Thymus (tissue), 14 donors: ENCODE measurements at places on chromosomes 2 and 18. TPM values are rescaled to one million over a fixed set of nuclear protein-coding genes. Genes with fewer than 3 reads are reported as not detected.

GRCh38 chr18:42437646-42438045 is 482.6 kb downstream of the PIK3C3 start:
- no peak for DNase-seq

DNA sequence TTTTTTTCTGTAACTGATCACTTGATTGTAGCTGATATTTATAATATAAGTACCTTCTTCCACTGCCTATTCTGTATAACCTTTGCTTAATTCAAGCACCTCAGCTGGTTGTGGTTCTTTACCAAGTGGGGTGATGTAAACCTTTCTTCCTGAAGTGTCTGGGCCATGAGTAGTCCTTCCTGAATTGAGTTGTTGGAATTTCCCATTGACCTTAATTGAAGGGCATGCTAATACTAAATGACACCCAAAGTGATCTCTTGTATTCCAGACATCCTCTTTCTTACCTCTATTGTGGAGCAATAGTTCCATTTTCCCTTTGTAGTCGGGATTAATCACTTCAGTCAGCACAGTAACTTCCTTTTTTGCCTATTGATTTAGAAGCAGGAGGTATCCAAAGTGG is 1496.8 kb upstream of the CELF4 start:
- no peak for DNase-seq

DNA sequence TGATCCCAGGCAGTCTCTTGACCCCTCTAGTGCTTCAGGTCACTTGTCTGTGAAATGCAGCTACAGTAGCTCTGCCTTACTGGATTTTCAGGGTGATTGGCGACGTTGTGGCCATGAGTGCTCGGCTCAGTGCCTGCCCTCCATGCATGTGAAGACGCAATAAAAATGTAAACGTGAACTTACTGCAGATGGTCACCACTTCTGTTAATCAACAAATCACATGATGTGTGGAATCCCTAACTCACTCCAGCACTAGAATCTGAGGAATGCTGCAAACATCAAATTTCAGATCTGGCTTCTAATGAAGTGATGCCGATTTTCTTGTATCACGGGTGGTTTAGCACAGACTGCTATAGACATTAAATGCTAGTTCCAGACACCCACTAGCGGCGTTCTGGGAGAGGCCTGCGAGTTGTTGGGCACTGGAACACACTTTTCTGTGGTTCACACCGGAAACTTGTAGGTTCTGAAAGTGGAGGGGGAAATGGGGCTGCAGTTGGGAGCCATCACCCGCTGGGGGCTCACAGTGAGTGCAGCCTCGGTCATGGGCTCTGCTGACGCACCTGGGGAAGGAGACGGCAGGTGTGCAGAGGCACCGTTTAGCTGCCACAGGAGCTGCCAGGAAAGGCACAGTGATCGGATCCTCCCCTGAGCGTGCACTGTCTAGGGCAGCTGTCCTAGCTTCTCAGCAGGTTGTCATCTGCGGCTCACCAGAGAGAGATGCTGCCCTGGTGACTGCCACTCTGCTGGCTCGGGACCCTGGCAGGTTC is 6.5 kb downstream of the CNDP1 start:
- DNase-seq: no peak

GRCh38 chr2:53827398-53828175 is 32.2 kb downstream of the GPR75 start:
- no peak for DNase-seq

GRCh38 chr2:51789918-51790317 is 758.0 kb upstream of the NRXN1 start:
- DNase-seq: no peak

DNA sequence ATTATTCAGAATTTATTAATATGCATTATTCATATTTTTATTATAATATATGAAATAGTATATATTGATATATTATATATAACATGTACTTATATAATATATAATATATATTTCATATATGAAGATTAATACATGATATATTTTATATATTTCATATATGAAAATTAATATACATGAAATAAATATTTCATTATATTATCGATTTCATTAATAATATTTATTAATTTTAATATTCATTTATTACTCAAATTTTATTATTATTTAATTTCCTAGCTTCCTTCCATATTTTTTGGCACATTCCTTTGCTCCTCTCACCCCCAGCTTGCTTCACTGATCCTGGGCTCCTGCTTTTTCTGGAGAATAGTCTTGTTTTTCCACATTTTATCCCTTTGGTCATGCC is 29.7 kb downstream of the CD8B2 start:
- no peak for DNase-seq

DNA sequence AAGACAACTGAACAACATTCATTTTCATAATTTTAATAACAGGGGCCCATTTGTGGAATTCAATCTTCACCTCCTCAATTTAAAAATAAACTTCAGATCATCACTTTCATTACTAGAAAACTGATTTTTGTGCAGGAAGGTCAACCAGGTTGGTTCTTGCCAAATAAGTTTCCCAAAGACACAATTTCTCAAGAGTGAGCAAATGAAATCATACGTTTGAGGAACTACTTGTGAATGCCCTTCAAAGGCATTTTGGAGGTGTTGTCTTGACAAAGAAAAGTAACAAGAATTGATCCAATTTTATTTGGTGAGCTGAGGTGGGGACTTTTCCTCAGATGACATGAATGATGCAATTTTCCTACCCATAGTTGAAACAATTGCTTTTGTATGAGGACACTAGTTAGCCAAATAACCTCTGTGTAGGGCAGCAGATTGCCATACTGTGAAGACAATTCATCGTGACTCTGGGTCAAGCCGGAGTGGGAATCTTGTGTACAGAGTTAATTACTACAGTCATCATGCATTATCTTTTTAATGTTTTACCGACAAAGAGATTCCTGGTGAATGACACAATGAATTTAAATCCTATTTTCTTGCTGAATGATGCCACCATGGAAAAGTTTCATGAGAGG is 121.8 kb downstream of the TGFA start:
- DNase-seq: no peak

DNA sequence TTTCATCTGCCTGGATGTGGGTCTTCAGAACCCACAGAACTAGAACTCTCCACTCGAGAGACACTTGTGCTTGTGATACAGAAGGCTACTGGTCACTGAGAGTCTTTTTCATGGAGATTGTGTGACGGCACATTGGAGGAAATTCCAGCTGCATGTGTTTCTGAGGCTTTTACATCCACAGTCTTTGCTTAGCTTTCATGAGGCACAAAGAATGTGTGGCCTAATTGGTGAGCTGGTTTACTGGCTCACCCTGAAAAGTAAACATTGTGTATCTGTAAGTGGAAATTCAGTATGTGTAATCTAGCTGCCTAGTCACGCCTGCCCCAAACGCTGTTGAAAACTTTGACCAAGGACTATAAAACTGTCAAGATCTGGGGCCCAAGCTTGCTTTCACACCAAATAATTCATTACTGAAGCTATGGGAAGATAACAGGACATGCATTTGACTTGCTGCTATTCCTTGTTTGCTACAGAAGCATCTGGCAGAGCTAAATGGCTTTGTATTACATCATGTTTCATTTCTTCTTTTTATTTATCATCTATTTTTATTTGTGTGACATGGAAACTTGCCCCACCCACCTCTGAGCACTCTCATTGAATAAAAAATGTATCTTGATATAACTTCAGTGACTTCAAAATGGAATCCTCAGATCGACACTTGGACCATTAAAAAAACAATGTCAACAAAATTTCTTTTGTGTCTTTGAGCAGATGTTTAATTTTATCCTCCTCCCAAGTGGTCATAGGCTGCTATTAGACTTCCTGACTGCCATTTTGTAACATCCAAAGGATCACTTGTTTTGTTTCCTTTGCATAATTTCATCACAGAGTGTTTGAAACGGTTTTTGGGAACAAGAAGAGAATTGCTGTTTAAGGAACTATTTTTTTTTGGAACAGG is 80.2 kb downstream of the EFEMP1 start:
- DNase-seq: no peak

DNA sequence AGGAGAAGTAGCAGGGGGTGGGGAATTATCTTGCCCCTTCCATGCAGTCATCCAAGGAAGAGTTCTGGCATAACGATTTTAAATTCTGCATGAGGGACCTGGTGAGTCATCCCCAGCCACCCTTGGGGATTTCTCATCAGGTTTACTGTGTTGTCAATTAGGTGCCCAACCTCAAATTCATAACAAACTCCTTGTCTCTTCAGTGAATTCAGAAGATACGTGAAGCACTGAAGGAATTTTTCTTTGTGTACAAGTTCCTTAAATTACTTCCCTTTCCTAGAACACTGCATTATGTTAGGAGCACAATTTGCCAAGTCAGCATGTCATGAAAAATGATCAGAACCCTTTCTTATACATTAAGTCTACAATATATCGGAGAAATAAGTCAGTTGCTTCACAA is 70.8 kb upstream of the NOSTRIN start:
- DNase-seq: no peak

GRCh38 chr18:55444536-55444935 is 143.5 kb downstream of the TCF4 start:
- DNase-seq: no peak

DNA sequence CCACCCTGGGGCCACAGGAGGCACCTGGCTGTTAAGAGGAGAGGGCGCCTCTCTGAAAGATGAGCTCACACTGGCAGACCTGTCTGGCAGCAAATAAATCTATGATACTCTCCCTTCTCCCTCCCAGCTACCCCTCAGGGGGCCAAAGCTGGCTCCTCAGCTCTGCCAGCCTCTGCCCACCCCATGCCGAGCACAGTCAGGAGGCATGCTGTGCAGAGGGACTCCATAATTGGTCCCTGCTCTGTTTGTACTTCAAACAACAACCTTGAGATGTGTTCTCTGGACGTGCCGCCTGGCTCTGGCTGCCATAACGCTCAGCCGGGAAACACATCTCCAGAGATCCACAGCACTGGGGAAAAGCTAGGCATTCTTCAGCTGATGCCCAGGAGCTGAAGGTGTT is 126.7 kb downstream of the GALNT14 start:
- DNase-seq: no peak

Gene ANKRD29
- total RNA-seq: 3.4 TPM

Gene DPP4
- total RNA-seq: 23.9 TPM

Gene RAB31
- total RNA-seq: 10.1 TPM

Gene SLC19A3
- 0.57 TPM for total RNA-seq

Gene QPCT
- total RNA-seq: 11.4 TPM
